Activated CD4-positive, alpha-beta T cell treated with anti-CD3 and anti-CD28 coated beads, Interleukin-2, amount 50 U/mL, for 16 hours (primary cell): ENCODE measurements at places on chromosomes 5 and 9.

DNA sequence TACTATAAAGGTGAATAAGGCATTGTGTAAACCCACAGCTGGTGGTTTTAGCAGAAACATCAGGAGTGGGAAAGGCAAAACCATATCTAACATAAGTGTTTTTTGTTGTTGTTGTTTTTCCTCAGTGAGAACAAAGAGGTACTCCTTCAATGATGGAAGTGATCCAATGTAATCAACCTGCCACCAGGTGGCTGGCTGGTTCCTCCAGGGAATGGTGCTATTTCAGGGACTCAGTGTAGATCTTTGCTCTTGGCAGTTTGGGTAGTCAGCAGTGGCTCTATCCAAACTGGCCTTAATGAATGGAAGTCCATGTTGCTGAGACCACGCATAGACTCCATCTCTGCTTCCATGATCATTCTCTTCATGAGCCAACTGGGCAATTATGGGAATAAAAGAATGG is 10.8 kb downstream of the DMRTA1 start:
- DNase-seq = no peak

GRCh38 chr5:141484310-141484640 is 555 bp upstream of the PCDHGC4 start:
- no peak for DNase-seq

DNA sequence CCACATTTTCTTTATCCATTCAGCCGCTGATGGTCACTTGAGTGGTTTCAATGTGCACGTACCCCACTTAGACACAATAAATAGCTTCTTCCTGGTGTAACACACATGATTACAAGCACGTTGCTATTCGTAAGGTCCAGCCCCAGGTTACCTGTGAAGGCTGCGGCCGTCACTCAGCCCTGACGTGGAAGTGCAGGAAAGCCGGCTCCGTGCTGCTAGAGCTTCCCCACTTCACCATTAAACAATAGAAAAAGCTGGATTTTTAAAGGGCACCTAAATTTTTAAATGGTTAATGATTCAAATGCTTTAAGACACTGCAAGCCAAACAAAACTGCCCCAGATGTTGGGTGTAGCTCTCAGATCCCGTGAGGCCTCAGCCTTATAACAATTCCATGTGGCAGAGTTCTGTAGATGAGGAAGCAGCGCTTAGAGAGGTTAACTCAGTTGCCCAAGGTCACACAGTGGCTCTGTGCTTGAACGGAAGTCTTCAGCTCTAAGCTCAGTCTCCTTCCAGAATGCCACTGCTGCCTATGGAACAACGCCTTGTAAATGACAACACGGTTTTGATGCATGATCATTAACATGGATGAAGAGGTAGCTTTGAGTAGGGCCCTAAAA is 125.7 kb downstream of the COL23A1 start:
- no peak for DNase-seq

- DNase-seq = no peak
Measured at GRCh38 chr5:112217843-112218579, 201.1 kb downstream of the EPB41L4A start.

DNA sequence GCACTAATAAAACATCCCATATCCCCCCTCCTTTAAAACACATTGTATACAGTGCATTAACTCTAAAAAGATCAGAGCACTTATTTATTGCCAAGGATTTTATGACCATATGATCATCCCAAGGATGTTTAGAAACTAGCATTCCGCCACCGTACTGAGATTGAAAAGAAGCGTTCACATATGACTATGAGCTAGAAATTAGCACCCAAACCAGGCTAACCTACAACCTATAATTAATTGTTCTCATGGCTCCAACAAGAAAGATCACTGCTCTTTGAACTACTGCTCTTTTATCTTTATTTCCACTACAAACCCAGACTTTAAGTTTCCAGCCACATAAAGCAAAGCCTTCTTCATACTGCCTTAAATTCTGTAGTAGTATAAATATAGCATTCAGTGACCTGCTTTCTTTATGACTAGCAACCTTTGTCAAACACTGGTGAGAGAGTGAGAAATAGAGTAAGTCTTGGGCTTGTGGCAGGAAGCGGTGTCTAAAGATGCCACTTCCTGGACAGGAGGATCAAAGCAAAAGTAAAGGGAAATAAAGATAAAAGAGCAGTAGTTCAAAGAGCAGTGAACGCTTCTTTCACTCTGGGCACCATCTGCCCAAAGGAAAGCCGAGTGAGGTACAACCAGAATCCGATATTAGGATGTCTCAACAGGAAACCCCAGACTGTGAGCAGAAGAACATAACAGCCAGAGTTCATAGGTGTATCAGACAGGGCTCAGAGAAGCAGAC is 151.1 kb upstream of the ERCC6L2 start:
- peak; percentile 93 for DNase-seq

DNA sequence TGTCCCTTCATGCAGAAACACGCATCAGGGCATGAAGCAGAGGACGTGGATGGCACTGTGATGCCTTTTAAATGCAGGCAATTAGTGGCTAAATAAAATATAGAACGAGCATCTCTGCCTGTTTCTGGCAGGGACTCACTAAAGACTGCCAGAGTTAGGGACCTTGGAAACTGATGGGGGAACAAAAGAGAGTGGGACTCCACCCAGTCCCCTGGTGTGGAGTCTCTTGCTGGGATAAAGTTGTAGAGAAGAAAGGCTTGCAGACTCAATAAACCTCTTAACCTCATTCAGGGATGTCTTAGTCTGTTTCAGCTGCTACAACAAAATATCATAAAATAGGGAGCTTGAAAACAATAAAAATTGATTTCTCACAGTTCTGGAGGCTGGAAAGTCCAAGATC is 87.6 kb upstream of the ARAP3 start:
- no peak for DNase-seq

DNA sequence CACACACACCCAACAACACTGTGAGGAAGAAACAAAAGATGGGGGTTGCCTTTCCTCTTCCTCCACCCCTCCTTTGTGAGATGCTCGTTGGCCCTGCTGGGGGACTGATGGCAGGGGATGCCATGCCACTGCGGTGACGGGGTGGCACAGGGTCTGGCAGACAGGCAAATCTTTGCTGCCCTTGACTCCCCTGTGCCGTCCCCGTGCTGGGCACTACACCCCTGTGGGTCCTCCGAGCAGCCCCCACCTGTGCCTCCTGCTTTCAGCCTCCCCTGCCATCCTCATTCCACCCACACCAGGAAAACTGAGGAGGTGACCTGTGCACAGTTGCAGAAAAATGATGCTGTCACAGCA is 40.2 kb upstream of the IER5L start:
- DNase-seq = no peak

GRCh38 chr5:160311491-160312133 is 752 bp downstream of the CCNJL start:
- no peak for DNase-seq

- no peak for DNase-seq
Measured at GRCh38 chr9:36317766-36318165, 59.5 kb upstream of the GNE start.

- DNase-seq = no peak
Measured at GRCh38 chr5:9059920-9060691, 485.8 kb downstream of the SEMA5A start.

GRCh38 chr9:82670000-82670399 is 392.9 kb downstream of the RASEF start:
- DNase-seq = no peak

DNA sequence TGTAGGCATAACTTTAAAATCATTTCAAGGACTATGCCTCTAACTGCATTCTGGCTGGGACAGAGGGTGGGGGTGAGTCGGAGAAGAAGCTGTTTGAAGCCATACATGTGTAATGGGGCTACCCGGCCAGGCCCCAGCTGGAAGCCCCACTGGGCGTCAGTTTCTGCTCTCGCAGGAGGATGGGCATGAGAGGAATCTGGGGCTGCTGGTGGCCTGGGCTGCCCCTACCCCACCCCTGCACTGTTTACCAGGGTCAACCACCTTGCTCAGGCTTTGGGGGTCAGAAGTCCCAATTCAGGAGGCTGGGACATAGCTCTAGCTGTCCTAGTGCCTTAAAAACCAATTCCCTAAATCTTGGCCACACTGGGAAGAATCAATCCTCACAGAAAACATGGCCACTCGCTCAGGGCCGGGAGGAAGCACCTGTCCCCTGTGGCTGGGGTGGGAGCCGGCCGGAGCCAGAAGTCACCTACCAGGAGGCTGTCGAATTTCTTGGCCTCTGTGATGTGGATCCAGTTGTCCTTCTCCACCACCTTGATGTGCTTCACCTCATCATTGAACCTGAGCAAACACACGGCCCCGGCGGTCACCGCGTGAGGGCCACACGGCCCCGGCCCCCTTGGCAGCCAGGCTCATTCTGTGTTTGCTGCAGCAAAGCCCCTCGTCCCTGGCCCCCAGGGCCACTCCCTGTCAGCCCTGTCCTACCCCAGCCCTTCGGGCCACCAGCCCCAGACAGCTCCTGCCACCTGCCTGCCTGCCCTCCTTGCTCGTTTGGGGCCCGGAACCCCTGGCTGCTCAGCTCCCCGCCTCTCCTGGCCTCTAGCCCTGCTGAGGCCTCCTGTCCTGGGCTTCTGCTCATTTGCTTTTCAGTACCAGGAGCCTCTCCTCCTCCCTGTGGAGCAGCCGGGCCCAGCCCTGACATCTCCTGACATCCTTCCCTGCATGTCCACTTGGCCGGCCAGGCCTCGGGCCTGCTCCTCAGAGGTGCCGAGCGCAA is 33.6 kb upstream of the SARDH start:
- DNase-seq = no peak

- DNase-seq = no peak
Measured at GRCh38 chr9:26229324-26230054, 551.2 kb upstream of the TUSC1 start.

GRCh38 chr5:57445006-57445704 is 37.5 kb downstream of the ACTBL2 start:
- no peak for DNase-seq

DNA sequence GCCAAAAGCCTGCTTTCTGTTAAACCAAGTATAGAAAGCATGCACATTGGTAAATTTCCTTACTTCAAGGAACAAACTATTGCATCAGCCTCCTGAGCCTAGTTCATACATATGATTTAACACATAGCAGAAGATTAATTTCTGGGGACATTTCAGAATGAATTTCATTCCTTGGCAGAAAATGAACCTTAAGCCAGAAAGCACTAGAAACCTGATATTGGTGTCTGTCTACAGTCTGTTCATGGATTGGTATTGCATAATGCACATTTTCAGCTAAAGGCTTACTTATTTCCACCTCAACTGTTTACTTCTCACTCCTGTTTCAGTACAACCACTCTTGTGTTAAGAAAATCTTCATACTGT is 1471.8 kb upstream of the NUDT12 start:
- no peak for DNase-seq

GRCh38 chr9:127253446-127253845 is 11.1 kb upstream of the GARNL3 start:
- no peak for DNase-seq

- peak; percentile 80 for DNase-seq
Measured at GRCh38 chr9:89701221-89701798, 96.5 kb downstream of the GADD45G start.

GRCh38 chr5:59021286-59021673 is 438.4 kb downstream of the RAB3C start:
- no peak for DNase-seq

GRCh38 chr9:18526685-18527084 is 52.7 kb downstream of the ADAMTSL1 start:
- no peak for DNase-seq

DNA sequence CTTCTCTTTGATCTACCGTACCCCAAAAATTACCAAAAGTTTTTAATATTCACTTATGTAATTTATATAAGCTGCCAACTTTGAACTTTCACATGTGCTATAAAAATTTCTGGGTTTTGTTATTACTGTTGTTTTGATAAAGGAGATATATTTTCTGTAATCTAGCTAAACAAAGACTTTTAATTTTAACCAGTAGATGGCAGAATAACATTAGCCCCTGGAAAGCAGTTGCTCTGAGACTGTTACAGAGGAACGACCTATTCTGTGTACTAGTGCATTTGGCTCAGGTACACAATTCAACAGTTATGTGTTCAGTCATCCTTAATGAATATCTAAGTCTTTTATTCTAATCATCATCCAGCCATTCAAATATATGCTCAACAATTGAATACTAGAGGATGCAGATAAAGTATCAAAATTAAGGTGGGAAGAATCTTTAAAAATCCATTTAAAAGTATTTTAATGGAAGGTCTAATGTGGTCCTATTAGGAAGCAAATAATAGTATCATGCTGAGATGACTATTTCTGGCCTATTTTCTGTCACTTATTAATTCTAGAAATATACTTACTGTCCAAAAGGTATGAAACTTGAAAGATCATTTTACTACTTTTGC is 8.6 kb downstream of the KLHL9 start:
- DNase-seq = peak; percentile 61

DNA sequence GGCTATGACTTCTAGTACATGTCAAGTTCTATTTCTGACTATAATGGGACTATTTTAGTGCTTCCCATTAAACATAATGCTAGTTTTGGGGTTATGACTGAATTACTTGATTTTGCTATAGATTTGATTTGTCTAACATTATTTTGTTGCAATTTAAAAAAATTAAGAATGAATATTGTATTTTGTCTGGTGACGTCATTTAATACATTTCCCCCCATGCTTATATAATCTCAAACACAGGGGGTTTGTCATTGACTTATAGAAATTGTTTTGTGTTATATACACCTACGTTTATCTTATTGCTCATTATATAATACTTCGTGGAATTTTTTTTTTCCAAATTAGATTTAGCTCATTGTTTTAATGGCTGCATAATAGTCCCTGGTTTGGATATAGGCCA is 270.3 kb upstream of the VLDLR start:
- no peak for DNase-seq

DNA sequence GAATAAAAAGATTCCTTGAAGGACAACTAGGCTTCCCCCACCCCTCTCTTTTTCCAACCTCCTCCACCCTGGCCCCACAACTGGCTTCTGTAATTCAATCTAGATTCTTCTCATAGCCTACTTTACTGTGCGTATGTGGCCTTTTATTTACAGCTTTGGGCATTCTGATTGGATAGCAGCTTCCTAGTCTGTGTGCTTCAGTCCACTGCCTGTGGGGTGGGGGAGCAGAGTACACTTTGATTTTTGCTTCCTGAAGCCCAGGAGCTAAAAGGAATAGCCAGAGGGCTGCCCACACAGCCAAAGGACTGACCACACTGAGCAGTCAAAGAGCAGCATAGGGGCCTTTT is 30.4 kb downstream of the RUSC2 start:
- DNase-seq = no peak

DNA sequence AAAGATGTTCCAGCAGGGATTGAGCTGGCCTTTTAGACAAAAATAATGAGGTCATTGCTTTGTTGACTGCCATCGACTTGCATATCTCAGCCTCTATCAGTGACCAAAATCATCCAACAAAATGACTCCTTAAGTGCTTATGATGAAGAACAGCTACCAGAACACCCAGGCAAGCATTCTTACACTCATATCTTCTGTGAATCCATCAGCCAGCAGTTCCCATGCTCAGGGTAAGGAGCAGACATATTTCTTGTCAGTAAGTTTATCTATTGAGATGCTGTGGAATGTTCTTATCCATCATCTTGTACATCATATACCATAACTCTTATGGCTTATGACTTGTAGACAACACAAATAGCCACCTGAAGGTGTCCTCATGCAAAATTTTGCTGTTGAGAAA is 20.2 kb upstream of the SPDL1 start:
- no peak for DNase-seq

- no peak for DNase-seq
Measured at GRCh38 chr5:132439521-132440089, 51.0 kb downstream of the IRF1 start.
